Effector CD8-positive, alpha-beta T cell (primary cell): ENCODE measurements at places on chromosomes 11 and 22.

- DNase-seq, result no peak
These were observed 33.8 kb downstream of the EHF start for GRCh38 chr11:34654483-34655334.

- DNase-seq, result no peak
These were observed 396.0 kb downstream of the TBC1D22A start for GRCh38 chr22:47158457-47158856.

DNA sequence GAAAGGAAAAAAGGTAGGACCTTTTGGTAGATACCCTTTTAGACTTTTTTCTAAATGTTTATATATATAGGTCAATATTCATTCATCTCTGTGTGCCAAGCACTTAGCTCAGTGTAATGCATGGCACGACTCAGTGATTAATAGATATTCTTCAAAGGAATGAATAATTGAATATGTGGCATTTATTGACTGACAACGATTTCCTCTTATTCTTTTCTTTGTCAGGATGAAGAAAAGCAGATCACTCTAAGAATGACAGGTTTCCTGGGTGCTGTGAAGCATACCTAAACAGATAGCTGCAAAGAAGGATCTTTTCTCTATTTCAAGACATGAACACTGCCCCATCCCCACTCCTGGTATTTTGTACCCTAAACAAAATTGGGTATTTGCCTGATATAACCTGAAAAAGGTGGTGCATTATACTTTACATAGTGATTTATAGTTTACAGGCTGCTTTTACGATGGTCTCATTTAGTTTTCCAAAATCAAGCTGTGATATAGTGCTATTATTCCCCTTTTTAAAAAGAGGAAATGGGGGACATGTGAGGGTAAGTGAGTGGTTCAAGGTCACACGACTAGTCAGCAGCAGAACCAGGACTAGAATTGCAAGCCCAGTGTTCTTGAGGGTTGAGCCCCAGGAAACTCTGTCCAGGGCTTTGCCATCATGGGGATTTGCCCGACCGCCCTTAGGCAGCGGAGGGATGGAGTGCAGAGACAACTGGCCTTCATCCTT lies 32.9 kb upstream of the CLMP start:
- DNase-seq, result no peak

- DNase-seq, result no peak
These were observed 38.9 kb upstream of the CCDC34 start for GRCh38 chr11:27401833-27402316.

GRCh38 chr22:41917903-41918791 lies 3.3 kb upstream of the SHISA8 start:
- no peak for DNase-seq

DNA sequence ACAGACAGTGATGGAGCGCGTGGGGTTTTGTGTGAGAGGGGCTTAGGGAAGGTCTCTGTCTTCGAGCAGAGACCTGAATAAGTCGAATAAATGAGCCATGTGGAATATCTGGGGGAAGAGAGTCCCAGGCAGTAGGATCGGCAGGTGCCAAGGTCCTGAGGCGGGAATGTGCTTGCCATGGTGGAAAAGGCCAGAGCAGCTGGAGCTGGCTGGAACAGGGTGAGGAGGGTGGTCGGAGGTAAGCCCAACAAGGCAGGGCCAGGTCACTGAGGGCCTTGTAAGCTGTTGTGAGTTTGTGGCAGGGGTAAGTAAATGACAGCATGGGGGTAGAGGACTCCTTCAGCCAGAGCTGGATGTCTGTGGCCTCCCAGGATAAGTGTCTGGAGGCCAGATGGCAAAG lies 71.3 kb downstream of the TP53I11 start:
- DNase-seq, result no peak

GRCh38 chr11:4891996-4892640 lies 10.4 kb downstream of the OR51T1 start:
- no peak for DNase-seq

DNA sequence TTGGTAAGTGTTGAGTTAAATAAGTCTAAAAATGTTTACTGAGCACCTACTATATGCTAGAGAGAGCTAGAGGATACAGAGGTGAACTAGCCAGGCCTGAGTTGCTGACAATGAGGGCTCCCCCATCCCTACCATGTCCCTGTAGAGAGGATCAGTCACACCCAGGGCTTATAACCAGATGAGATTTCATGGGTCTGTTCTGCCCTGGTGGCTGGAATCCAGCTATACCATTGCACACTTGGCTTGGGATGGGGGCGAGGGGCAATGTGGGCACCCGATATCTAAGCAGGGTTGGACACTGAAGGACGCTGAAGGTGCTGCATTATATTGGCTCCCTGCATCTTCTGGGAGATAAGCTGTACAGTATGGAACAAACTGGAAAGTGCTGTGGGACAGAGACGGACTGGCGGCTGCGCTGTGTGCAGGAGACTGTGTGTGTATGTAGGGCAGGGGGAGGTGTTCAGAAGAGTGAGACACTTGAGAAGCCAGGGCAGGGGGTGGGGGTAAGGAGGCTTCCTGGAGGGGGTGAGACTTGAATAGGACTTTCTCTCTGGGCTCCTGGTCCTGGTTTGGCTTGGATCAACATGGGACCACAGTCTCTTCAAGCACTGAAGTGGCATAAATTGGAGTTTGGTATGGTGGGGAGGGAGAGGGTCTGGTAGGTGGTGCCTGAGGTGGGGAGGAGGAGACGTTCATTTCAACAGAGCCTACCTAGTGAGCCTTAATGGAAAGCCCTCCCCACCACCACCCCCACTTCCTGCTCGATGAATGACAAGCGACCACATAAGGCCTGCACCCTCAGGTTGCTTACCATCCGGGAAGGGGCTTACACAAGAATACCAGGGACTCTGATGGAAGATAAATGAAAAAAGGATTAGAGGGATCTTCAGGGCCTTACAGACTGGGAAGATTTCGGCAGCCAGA lies 1.8 kb downstream of the CD82 start:
- DNase-seq, result no peak

GRCh38 chr11:22458161-22458560 lies 120.0 kb downstream of the SLC17A6 start:
- no peak for DNase-seq

DNA sequence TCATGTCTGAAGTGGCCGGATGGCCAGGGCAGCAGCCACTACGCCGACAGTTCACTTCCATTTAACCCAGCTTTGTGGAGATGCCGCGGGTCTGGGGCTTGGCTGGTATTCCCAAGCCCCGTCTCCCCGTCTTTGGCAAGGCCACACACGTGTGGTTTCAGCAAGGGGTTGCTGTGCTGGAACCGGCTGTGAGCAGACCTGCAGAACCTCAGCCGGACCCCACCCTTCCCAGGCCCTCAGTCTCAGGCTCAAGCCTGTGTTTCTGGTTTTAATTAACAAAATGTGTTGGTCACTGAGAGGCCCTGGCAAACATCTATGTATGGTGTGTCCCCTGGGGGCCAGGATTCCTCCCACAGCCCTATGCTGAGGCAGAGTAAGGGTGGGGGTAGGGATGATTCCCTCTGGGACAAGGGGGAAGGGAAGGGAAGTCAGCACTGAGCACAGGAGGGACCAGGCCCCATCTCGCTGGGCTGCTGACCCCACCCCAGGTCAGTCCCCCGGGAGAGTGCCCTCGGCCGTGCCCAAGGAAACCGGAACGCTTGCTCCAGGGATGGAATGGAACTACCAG lies 9.3 kb downstream of the OSBPL5 start:
- DNase-seq, result no peak

DNA sequence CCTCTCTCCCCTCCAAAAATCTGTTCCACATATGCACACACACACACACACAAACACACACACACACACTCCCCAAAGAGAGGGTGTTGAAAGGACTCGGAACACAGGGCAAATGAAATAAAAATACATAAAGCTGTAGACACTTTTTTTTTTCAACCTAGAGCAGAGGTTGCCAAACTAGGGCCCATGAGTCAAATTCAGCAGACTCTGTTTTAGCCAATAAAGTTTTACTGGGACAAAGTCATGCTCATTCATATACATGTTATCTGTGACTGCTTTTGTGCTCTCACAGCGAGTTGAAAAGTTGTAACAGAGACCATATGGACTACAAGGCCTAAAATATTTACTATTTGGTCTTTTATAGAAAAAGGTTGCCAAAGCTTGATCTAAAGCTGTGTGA lies 8.9 kb downstream of the IMMP1L start:
- DNase-seq, result no peak

GRCh38 chr11:35586222-35586621 lies 32.0 kb upstream of the FJX1 start:
- no peak for DNase-seq

GRCh38 chr11:134443246-134443645 lies 31.2 kb upstream of the B3GAT1 start:
- no peak for DNase-seq

DNA sequence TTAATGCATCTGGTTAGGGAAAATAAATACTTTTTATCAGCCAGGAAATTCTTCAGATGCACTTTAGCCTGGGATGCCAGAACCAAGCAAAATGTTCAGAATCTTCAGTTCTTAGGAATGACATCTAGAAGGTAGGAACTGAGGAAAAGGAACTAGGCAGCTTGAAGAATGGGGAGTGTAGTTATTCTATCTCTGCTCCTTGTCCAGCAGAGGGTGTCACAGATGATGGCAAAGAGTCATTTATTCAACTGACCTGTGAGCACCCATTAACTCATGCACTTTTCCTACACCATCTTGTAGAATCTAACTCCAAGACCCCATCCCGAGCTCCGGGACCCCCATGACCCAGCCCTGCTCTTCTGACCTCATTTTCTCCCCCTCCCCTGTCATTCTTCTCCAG lies 122.1 kb upstream of the ISX start:
- no peak for DNase-seq

DNA sequence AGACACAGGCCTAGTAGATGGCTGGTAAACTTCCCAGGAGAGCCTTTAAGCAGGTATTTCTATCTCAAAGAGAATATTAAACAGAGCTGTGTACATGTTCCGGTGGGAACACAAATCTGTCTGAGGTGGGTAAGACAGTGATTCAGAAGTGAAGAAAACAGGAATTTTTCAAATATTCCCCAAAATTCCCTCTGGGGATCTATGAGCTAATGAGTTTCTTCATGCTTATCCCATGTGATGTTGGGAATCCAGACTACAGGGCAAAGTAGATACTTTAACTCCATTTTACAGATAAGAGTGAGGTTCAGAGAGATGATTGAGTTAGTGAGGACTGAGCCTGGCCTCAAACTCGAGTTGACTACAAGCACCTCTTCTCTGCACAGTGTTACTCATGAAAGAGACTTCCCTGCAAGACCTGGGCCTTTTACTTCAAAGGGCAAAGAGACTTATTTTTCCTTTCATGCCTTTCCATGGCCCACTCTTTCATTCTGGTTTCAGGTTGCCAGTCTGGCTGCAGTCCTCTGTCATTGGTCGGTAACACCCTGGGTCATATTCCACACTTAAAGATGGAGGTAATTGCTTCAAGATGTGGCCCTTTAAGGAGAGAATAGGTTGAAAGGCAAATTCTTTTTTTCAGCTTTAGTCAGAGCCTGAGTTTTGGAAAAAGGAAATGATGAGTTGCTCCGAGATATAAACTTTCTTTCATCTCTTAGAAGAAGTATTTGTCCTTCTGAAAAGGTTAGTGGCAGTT lies 70.1 kb downstream of the CYB5R2 start:
- no peak for DNase-seq

- no peak for DNase-seq
These were observed 60.3 kb downstream of the SPON1 start for GRCh38 chr11:14022821-14023220.

GRCh38 chr22:39674536-39674935 lies 104.0 kb downstream of the CACNA1I start:
- no peak for DNase-seq

- no peak for DNase-seq
These were observed 102.1 kb upstream of the BID start for GRCh38 chr22:17876306-17876831.

DNA sequence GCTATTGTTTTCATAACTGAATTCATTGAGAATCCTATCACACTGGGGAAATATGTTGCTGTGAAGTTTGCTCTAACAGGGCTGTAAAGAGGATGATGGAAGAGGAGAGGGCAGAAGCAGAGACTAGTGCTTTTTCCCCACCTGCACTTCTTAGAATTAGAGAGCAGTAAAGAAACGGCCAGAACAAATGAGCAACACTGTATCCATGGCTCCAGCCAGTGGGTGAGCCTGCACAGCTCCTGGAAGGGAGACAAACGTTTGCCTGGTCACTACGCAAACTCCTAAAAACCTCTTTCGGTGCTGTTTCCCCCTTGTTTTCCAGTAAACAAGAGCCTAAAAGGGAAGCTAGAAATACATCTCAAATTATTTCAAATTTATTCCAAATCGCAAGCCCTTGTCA lies 22.2 kb upstream of the OR10D3 start:
- DNase-seq, result no peak

DNA sequence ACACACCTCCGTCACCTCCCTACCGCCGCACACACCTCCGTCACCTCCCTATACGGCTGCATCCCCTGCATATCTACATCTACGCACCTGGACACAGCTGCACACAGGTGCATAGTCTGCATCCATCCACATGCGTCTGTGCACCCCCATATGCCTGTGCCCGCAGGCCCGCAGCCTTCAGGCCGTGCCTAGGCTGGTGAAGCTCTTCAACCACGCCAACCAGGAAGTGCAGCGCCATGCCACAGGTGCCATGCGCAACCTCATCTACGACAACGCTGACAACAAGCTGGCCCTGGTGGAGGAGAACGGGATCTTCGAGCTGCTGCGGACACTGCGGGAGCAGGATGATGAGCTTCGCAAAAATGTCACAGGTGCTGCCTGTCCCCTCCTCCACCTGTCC lies 4.8 kb downstream of the PKP3 start:
- no peak for DNase-seq

DNA sequence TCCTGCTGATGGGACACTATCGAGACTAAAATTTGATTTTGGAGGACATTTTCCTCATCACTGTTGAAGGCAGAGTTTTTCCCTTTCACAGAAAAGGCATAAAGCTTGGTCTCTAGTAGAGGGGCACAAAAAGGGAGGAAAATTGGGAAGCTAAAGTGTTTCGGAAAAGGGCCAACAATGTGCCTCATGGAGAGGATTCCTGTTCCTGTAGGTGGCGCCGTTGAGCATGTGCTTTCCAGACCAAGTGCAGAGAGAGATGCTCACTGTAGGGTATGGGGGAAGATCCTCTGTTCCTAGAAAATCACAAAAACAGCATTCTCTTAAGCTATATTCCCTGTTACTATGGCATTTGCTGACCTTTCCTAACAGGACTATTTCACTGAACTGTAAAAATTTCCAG lies 18.4 kb upstream of the OR4C5 start:
- no peak for DNase-seq

- DNase-seq, result no peak
These were observed 16.4 kb downstream of the SPATA19 start for GRCh38 chr11:133828871-133829270.
